ENCODE measurements at places on chromosomes 4 and X.

DNA sequence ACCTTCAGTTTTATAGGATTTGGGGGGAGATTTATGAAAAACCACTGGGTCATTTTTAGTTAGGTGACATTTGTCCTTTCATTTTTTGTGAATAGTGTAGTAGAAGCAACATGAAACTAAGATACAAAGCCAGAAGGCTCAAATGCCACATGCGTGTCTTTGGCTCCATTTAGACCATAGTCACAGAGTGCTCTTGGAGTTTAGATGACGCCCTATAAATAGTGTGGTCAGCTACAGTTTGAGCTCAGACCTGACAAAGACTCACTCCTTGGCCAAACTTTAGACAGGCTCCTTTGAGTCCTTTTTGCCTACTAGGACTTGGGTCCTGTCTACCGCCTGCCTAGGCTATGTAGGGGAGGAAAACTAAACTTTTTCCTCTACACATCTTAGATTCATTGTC, 16.8 kb upstream of the PAGE1 start:
- no peak for DNase-seq

DNA sequence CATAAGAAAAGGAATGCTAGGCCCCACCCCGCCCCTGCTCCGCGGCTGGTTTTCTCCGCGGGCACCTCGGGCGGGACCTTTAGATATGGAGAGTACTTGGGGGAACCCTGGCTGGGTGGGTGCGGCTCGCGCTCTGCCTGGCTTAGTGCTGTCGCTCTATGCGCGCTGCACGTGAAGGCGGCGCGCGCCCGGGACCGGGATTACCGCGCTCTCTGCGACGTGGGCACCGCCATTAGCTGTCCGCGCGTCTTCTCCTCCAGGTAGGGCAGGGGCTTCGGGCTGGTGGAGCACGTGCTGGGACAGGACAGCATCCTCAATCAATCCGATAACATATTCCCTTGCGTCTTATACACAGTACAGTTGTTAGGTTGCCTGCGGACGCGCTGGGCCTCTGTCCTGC, 56.0 kb downstream of the MAGEB10 start:
- no peak for DNase-seq

- peak; percentile 24 for DNase-seq
These were observed 4.9 kb upstream of the ZNF81 start for GRCh38 chrX:47831788-47832187.

GRCh38 chrX:70672326-70672725, 227.7 kb downstream of the DLG3 start:
- no peak for DNase-seq

DNA sequence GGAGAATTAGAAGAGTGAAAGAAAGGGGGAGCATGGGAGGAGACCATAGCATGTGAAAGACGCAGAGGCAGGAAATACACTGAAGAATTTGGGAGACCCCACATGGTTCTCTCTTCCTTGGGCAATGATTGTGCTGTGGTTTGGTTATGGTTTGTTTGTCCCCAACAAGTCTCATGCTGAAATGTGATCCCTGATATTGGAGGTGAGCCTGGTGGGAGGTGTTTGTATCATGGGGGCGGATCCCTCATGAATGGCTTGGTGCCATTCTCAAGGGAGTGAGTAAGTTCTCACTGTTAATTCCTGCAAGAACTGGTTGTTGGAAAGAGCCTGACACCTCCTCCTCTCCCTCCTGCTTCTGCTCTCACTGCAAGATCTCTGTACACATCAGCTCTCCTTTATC, 78.6 kb upstream of the RAI2 start:
- DNase-seq: no peak

DNA sequence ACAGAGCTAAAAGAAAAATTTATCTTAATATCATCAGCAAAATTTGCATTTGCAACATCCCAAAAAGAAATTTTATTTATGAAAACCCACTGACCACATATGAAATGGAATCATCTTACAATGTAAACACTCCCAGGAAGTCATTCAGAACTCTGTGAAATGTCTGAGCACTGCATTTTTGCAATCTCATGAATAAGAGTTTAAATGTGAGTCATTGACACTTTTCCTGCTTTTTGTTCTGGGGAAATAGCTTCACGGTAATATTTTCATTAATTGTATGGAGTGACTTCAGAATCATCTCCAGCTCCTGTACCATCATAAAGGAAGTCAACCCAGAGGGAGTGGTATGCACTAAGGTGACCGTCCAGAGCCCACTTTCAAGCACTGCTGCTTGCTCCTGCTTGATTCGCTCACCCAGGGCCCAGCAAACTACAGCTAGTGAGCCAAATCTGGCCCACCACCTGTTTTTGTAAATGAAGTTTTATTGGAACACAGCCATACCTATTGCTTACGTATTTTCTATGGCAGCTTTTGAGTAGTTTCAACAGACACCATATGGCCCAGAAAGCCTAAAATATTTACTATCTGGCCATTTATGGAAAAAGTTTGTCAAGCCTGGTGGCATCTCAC, 17.2 kb downstream of the EDNRA start:
- DNase-seq: no peak

GRCh38 chr4:137794764-137795254, 262.5 kb upstream of the PCDH18 start:
- DNase-seq: no peak
